Natural killer cell (primary cell): ENCODE measurements at places on chromosomes 12 and 14. TPM values are rescaled to one million over a fixed set of nuclear protein-coding genes. Genes with fewer than 3 reads are reported as not detected.

FAIM2 gene
- not detected for total RNA-seq

PAX9 gene
- total RNA-seq: not detected

SPX gene
- total RNA-seq: 1.4 TPM

NTF3 gene
- not detected for total RNA-seq

GPR137C gene
- 0.57 TPM for total RNA-seq

PDZRN4 gene
- total RNA-seq: not detected

- no peak for DNase-seq
Measured at GRCh38 chr14:23162005-23162404, 21.5 kb downstream of the SLC7A8 start.

- DNase-seq: no peak
Measured at GRCh38 chr14:24064091-24064795, 7.1 kb upstream of the CPNE6 start.

GRCh38 chr12:64256166-64256800 is 34.2 kb upstream of the KICS2 start:
- peak; percentile 75 for DNase-seq

GRCh38 chr14:88660056-88660455 is 97.2 kb downstream of the ZC3H14 start:
- no peak for DNase-seq

- DNase-seq: no peak
Measured at GRCh38 chr14:55794655-55795595, 214.9 kb downstream of the KTN1 start.

DNA sequence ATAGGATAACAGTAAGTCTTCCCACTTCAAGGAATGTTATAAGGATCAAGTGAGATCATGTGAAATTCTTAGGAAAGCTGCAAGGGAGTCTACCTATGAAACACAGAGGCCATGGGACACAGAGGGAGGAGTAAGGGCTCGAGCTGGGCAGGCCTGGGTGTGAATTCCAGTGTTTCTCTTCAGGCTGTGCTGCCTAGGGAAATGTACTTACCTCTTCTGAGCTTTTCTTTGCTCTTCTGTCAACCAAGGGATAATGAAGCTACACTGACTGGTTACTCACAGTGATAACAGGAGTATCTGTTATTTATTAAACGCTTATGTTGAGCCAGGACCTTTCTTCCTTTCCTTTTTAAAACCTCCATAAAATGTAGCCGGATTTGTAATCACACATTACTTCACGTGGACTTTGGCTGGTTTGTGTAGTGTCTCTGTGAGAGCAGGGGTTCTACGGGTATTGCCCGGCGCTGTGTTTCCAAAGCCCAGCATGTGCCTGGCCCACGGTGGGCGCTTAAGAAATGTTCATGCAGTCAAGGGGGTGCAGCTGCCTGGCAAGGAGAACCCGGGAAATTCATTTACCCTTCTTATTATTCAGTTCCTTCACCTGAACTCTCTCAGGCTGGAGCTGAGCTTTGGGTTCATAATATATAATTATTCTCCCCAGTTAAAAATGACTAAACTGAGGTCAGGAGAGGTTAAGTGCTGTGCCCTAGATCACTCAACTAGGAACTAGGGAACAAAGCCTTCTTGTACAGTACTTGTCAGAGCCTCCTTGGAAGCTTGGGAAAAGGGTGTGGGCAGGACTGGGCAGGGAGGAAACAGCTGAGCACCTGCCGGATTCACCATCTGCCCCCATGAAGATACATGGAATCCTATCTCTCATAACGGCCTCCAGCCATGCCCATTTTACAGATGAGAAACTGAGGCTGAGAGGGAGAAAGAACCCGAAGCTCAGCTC is 214.2 kb downstream of the CACNA1C start:
- no peak for DNase-seq

DNA sequence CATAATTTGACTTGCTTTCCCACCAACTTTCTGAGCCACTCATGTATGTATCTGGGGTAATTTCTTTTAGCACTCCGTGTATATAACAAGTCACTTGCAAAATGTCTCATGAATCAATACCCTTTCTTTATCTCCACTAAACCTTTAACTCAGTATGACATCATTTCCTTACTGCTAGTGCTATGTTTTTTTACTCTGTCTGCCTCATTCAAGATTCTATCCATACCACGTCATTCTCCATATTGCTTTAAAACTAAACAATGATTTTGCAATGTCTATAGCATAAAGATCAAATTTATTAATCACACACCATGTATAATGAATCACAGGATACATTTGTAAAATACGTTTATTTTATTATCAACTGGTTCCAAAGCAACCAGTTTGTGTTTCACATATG is 178.2 kb downstream of the PIK3C2G start:
- no peak for DNase-seq

DNA sequence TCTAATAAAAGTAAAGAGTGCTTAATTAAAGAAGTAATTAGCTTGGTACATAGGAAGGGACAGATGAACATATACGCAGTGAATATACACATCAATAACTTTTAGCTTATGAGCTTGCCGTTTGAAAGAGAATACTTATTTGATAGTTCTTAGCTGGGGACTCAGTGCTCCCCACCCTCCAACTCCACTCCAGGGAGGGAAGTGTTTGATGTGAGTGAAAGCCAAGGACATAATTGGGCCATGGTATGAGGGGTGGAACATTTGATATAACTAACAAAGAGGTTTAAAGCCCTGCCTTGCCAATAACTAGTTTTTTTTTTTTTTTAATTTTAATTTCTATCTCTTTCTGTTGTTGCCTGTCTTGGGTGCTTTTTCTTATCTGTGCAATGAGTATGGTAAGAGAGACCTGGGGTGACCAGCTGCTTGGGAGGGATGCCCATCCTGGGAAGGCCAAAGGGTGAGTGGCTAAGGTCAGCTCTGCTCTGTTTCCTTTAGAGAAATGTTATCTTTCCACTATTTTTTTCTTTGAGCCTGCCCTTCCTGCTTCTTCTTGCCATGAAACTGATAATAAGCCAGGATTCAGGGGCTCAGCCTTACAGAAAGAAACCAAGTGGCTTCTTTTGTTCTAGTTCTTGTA is 132.8 kb upstream of the CPSF6 start:
- DNase-seq: no peak

GRCh38 chr12:77337362-77337761 is 272.0 kb upstream of the E2F7 start:
- no peak for DNase-seq

DNA sequence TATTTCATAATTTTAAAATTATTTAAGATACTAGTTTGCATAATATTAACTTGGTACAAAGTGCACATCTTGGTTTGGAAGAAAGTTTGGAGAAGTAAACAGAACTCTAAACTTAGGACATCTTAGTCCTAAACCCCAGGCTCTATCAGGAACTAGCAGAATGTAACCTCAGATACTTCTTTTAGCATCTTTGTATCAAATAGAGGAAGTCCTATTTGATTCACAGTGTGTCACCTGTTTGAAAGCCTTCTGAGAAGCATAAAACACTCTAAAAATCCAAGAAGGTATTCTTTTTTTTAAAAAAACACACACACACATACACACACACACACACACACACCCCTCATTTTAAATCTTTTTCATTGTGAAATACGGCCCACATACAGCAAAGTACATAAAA is 12.0 kb upstream of the RNU6-7 start:
- DNase-seq: no peak

DNA sequence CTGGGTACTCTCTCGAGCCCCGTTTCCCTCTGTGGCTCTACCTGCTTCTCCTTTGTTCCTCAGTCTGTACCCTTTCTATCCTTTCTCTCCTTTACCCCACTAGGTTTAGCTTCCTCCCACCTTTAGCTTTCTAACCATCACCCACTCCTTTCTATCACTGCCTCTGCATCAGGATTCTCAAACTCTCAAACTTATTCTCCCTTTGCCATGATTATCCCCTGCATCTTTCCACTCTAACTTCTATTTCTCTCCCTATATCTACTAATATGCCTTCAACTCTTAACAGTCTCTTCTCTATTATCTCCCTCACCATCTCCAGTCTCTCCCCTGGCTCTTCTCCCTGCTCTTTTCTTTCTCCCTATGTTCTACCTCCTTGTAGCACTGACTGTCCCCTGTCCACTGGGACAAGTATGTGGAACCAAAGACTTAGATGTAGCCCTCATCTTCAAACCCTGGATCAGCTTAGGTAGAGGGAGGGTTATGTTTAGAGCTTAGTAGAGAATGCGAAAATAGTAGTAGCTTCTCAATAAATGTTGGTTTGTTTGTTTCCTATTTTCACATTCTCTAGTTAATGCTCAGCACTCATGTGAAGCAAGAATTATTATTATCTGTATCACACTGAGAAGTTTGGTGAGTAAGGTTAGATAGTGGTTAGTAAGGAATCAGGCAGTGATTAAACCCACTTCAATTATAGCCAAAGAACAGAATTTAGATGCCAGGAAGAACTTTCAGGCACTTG is 3.4 kb downstream of the GDF11 start:
- no peak for DNase-seq

DNA sequence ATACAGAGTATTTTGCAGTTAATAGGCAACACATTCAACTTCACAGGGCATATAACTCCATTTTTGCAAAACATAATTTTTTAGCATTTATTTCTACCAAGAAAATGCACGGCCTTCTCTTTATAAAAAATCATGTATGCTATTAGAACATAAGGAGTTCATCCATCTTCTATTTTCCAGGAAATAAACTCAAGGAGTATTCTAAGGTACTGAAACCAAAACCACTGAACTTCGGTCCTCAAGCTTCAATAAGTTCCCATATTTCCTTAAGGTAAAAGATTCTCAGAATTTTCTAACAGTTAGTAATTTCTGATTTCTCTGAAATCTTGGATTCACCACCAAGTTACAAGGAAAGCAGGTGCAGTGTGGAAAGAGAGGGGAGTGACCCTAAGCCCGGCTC is 113.3 kb upstream of the DIO2 start:
- DNase-seq: no peak

GRCh38 chr12:55703901-55704761 is 3.6 kb downstream of the ITGA7 start:
- no peak for DNase-seq

DNA sequence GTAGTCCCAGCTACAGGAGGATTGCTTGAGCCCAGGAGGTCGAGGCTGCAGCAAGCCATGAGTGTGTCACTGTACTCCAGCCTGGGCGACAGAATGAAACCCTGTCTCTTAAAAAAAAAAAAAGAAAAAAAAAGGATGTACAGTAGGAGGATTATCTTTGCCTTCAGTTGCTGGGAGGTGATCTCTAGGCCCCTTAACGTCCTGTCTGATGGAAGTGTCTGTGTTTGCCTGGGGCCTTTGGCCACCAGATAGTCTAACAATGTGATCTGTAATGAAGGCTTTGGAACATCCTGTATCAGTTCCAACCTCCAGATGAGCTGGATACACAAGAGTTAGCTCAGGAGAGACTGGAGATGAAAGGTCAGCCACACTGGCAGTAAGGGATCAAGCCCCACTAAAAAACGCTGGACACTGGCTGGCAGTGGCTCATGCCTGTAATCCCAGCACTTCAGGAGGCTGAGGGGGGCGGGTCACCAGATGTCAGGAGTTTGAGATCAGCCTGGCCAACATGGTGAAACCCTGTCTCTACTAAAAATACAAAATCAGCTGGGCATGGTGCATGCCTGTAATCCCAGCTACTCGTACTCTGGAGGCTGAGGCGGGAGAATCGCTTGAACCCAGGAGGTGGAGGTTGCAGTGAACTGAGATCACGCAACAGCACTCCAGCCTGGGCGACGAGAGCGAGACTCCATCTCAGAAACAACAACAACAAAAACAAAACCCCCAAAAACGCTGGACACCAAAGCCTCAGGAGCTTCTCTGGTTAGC is 19.0 kb upstream of the HNF1A start:
- DNase-seq: no peak

DNA sequence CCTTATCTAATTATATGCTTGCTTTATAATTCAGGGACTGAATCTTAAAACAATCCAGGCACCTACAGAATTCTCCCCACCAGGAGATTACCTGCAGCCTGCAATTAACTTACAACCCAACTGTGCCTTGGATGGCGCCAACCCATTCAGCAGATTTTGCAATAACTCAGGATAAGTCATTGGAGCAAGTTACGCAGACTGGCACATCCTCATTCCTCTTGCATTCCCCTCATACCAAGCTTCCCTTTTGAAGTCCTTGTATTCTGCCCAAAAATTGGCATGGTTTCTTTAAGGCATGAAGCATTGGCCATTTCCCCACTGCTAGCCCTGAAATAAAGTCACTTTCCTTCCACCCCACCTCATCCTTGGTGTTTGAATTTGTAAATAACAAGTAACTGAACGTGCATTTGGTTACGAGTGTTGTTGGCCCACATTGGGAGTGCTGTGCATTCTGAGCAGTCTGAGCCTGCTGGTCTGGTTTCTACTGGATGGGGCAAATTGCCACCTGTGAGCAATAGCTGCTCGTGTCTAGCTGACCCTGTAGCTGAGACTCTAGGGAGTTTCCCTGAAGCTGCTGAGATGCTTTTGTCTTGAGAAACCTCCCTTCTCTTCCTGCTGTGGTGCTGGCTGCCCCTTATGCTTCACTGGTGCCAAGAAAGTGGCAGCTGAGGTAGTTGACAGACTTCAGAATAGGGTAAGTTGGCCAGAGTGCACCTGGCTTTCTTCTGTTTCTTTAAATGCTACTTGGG is 99.2 kb upstream of the SCAF11 start:
- DNase-seq: no peak

DNA sequence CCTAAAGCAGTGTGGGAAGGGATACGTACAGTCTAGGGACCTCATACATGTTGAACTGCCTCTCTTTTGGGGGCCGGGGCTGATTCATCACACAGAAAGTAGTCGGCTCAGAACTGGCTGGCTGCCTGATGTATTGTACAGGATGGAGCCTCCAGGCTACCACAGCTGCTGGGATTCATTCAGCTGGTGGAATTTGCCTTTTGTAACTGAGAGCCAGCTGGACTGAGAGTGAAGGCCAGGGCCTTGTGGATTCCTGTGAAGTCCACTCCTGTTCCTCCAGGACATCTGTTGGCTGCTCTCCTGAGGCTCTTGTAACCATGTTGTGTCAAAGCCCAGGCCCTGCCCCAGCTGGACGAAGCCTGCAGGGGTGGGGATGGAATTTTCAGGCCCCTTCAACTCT is 116.3 kb upstream of the PRICKLE1 start:
- DNase-seq: no peak

GRCh38 chr12:2003676-2004112 is 563 bp downstream of the DCP1B start:
- no peak for DNase-seq

- DNase-seq: no peak
Measured at GRCh38 chr12:6450869-6451347, 934 bp upstream of the TAPBPL start.

GRCh38 chr12:62562846-62563245 is 96.2 kb downstream of the MON2 start:
- no peak for DNase-seq

DNA sequence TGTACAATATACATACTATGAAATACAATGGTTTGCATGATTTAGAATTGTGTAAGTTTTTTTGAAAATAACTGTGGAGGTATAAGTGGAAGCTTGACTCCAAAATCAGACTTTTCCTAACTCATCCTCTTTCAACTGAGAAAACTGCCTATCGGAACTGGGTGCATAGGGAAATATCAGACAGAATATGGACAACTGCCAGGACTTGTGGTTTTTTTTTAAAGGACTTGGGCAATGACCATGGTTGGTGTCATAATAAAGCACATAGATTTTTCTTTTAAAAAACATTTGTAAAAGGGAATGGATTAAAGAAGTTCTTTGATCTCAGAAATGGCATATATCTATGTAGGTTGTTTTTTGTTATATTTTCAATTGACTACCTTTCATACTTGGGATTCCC is 53.3 kb upstream of the LRRK2 start:
- DNase-seq: no peak
